Stimulated activated CD4-positive, alpha-beta T cell treated with anti-CD3 and anti-CD28 coated beads, Interleukin-1b, Interleukin-23, amount 100 ng/mL, for 4 hours (primary cell): ENCODE measurements at places on chromosomes 7 and 10.

- no peak for DNase-seq
These were observed 31.9 kb downstream of the LCOR start for GRCh38 chr10:96863922-96864543.

DNA sequence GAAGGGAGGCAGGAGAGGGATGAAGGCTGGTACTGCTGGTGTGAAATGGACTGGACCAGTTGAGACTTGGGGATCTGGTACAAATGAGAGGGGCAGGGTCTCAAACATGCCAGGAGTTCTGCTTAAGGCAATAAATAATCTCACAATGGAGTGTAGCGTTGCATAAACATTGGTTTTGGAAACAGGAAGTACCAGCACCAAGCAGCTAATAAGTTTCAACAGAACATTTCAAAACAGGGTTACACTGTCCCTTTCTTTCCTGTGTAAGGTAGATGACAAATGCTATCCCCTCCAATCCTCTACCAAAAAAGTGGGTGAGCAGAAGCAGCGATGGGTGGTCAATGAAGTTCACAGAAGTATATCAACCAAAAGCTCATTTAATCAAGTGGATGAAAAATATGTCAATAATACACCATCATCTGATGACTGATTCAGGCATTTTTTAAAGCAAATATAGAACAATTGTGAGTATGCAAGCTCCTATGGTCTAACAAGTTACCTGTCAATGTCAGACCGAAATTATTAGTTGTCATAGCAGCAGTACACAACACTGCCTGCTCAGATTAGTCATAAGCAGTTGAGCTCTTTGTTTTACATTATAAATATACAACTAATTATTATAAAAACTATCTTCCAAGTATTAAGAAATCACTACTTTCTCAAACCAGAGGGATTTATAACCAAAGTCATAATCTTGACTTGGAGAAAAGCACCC lies 220.0 kb downstream of the FAM107B start:
- DNase-seq = no peak

- DNase-seq = no peak
These were observed 134.7 kb downstream of the KIAA1217 start for GRCh38 chr10:24343686-24344085.

GRCh38 chr10:34732926-34733325 lies 82.2 kb downstream of the PARD3 start:
- DNase-seq = no peak

GRCh38 chr10:116055252-116055916 lies 217.6 kb downstream of the GFRA1 start:
- DNase-seq = no peak

DNA sequence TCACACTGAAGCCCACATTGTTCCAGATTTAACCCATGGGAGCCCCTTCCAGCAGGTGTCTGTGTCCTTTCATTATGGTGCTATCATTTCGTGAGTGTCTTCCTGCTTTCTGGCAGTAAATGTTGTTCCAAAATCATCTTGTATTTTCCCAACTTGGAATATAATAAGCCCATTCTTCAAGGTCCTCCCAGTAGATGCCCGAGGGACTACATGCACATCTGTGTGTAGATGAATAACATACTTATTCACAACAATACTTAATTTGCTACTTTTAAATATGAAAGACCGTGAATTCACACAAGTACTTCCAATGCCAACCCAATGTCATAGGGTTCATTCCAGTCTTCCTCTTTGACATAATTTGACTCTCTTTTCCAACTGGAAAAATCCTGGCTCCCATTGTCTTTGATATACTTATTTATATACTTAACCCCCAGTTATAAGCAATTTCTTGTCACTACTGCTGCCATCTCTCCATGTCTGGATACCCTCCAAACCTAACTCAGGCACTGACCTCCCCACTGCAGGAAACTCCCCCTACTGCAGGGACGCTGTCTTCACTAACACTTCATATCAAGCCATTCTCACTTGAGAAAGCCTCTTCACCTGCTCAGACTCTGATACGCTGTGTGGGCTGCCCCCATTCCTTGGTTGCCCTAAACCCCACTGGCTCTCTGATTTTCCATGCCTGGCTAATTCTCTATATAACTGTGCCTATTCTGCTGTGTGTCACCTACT lies 1119.2 kb downstream of the CNTNAP2 start:
- no peak for DNase-seq

DNA sequence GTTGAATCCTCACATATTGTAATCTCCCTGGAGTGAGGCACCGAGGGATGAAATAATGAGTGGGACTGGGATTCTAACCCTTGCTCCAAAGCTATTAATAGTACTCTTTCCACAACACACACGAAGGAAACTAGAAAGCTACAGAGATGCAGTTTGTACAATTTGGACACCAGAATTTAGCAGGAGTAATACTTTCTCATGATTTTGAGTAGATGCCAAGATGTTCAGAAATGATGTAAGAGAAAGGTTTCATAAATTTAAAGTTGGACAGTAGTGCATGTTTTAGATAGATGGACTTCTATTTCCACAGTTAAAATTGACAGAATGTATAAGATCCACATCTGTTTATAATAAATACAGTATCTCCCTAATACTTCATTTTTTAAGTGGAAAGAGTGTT lies 46.5 kb downstream of the PRR15 start:
- DNase-seq = no peak

DNA sequence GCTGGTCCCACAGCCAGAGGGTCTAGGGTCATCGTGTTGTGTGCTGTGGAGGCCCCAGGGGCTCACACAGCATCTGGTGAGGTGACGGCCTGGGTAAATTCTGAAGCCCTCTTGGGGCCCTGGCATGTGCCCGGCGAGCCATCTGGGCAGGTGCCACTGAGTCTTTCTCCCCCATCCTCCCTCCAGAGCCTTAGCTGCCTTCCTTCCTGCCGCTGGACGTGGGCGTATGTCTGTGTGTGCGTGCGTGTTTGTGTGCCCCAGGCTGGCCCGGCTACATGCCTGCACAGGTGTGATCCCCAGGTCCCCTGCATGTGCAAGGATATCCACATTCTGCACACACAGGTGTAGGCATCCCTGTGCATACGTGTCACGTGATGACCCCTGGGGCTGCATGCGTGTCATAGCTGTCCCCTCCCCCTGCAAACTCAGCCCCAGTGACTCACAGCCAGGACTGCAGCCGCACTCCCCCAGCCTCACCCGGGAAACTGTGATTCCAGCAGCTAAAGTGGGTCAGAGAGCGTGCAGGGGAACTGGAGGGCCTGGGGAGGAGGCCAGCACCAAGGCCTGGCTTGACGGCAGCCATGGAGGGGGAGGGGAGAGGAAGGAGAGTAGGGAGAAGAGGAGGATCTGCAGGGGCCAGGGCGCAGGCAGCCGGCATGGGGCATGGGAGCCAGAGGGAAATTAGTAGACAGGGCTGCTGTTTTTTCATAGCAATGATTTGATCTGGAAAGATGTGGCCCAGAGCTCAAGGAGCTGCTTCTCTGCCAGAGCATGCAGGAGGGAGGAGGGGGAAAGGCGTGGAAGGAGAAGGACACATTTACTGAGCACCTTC lies 46.4 kb downstream of the ELFN1 start:
- DNase-seq = no peak

- DNase-seq = no peak
These were observed 249.8 kb downstream of the TRIL start for GRCh38 chr7:28708033-28708951.

GRCh38 chr10:32618482-32618881 lies 172.5 kb downstream of the CCDC7 start:
- no peak for DNase-seq

GRCh38 chr10:114815791-114816190 lies 5.8 kb upstream of the FHIP2A start:
- no peak for DNase-seq

DNA sequence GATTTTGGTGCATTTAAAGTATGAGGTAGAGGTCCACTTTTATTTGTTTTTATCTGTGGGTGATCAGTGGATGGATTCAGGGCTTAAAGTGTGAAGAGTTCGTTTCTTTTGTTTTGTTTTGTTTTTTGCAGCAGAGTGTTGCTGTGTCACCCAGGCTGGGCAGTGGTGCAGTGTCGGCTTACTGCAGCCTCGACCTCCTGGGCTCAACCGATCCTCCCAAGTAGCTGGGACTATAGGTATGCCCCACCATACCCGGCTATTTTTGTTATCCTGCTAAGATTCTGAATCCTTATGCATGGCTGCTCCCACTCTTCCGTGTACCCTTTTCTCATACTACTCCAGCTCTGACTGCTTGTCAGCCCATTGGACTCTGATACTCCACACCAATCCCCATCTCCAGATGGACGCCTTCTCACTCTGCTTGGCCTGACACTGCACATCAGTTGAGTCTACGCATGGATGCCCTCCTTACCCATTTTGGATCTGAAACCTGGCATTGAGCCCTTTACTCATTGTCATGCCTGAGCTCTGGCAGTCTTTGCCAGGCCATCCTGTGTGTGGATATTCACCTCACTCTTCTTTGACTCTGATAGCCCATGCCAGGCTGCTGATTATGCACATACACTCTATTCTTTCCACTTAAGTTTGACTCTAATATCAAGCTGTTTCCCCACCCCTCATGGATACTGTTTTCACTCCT lies 119.5 kb downstream of the CCSER2 start:
- DNase-seq = no peak
